Activated naive CD4-positive, alpha-beta T cell treated with anti-CD3 and anti-CD28 coated beads, Interleukin-2, amount 50 U/mL, for 72 hours (primary cell): ENCODE measurements at places on chromosomes 3 and 15. TPM values are rescaled to one million over a fixed set of nuclear protein-coding genes. Genes with fewer than 3 reads are reported as not detected.

PARP15 gene
- 13.8 TPM for total RNA-seq

PHC3 gene
- total RNA-seq = 85.5 TPM

XCR1 gene
- not detected for total RNA-seq

RASL12 gene
- total RNA-seq = not detected

PDZRN3 gene
- total RNA-seq = not detected

CAND2 gene
- 1.8 TPM for total RNA-seq

GATA2 gene
- 1.4 TPM for total RNA-seq

ATG7 gene
- 36.6 TPM for total RNA-seq

MST1R gene
- 2.8 TPM for total RNA-seq

FETUB gene
- total RNA-seq = not detected

ZNF385D gene
- not detected for total RNA-seq

AADACL2 gene
- not detected for total RNA-seq

KAT2B gene
- 19.6 TPM for total RNA-seq

UBAP1L gene
- total RNA-seq = 2.2 TPM

RBP2 gene
- total RNA-seq = not detected

PLSCR2 gene
- not detected for total RNA-seq

ABHD6 gene
- 3.5 TPM for total RNA-seq

SOX14 gene
- total RNA-seq = not detected

GOLGA6A gene
- 1.1 TPM for total RNA-seq

ARPP21 gene
- total RNA-seq = not detected

CACNA2D2 gene
- total RNA-seq = 3.0 TPM

GOLGA8S gene
- 0.23 TPM for total RNA-seq

A4GNT gene
- not detected for total RNA-seq

CRYGS gene
- 3.1 TPM for total RNA-seq

CFAP161 gene
- not detected for total RNA-seq

FILIP1L gene
- 0.08 TPM for total RNA-seq

CDCP1 gene
- total RNA-seq = 0.41 TPM

GNAT1 gene
- total RNA-seq = not detected

KBTBD8 gene
- 7.7 TPM for total RNA-seq

SENP5 gene
- total RNA-seq = 29.1 TPM
